ENCODE measurements at places on chromosomes 2 and 18. TPM values are rescaled to one million over a fixed set of nuclear protein-coding genes. Genes with fewer than 3 reads are reported as not detected.

- no peak overlapping the region for H3K4me3 ChIP-seq
- no peak for DNase-seq
- no peak overlapping the region for H3K27ac ChIP-seq
- H3K4me1 ChIP-seq = no peaks in the 10 kb centered on the region
- no peaks in the 10 kb centered on the region for H3K27me3 ChIP-seq
- no peaks in the 10 kb centered on the region for H3K36me3 ChIP-seq
Measured at GRCh38 chr2:35973132-35973736, 382.3 kb upstream of the CRIM1 start.

The LCT gene
- under 0.01 TPM for total RNA-seq

DNA sequence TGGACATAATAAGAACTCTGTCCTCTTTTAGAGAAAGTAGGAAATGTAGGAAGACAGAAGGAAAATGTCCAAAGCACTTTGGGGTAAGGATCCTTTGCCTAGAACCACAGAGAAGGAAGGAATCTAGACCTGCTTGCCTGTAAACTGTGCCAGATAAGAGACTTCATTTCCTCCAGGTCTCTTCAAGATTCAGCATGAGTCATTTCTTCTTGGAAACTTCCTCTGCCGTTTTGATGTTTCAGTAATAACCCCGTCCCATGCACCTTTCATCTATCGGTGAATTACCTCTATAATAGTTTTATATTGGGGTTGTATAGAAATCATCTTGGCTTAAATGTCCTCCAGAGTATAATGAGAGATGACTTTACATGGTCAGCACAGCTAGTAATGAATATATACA lies 63.2 kb upstream of the LRATD1 start:
- no peak for DNase-seq
- no peak overlapping the region for H3K27ac ChIP-seq
- no peaks in the 10 kb centered on the region for H3K27me3 ChIP-seq
- no peaks in the 10 kb centered on the region for H3K36me3 ChIP-seq
- no peaks in the 10 kb centered on the region for H3K4me1 ChIP-seq

- no peak overlapping the region for H3K4me3 ChIP-seq
- no peaks in the 10 kb centered on the region for H3K36me3 ChIP-seq
- no peak for DNase-seq
- no peaks in the 10 kb centered on the region for H3K27me3 ChIP-seq
- H3K27ac ChIP-seq = no peak overlapping the region
Measured at GRCh38 chr2:66253066-66253465, 181.9 kb upstream of the MEIS1 start.

DNA sequence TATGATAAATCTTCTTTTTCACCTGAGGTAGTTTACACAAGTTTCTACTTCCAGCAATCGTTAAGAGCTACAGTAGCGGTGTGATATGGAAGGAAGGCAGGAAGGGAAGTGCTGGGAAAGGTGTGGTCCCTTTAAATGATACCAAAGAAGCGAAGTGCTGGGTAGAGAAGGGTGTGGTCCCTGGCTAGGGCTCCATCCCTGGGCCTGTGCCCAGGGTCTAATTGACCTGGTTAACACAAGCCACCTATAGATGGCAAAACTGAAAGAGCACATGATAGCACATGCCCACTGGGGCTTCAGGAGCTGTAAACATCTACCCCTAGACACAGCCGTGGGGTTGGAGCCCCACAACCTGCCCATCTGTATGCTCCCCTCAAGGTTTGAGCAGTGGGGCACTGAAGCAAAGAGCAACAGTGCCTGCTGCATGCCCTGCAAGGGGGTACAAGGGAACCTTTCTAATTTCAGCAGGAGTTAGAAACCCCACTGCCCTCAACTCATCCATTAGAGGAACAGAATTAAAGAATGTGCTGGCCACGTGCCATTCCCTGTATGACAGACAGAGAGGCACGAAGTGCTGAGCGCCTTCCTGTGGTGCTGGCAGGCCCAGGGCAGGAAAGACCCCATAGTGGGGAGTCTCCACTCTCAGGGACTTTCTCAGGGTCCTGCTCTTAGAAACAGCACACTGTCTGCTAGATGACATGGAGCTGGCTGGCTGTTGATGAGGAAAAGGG lies 153.1 kb upstream of the LMAN1 start:
- H3K27me3 ChIP-seq = no peaks in the 10 kb centered on the region
- H3K27ac ChIP-seq = peak overlapping the region; percentile 82
- no peaks in the 10 kb centered on the region for H3K4me1 ChIP-seq
- no peaks in the 10 kb centered on the region for H3K36me3 ChIP-seq

- H3K4me1 ChIP-seq = peaks cover 44% of the 10 kb centered on the region
- H3K27me3 ChIP-seq = no peaks in the 10 kb centered on the region
- H3K27ac ChIP-seq = no peak overlapping the region
- no peaks in the 10 kb centered on the region for H3K36me3 ChIP-seq
Measured at GRCh38 chr2:217746808-217747207, 256.0 kb downstream of the TNS1 start.

- no peaks in the 10 kb centered on the region for H3K27me3 ChIP-seq
- no peak overlapping the region for H3K27ac ChIP-seq
- no peaks in the 10 kb centered on the region for H3K36me3 ChIP-seq
- H3K4me3 ChIP-seq = no peak overlapping the region
Measured at GRCh38 chr2:16161768-16162490, 221.6 kb downstream of the MYCN start.

DNA sequence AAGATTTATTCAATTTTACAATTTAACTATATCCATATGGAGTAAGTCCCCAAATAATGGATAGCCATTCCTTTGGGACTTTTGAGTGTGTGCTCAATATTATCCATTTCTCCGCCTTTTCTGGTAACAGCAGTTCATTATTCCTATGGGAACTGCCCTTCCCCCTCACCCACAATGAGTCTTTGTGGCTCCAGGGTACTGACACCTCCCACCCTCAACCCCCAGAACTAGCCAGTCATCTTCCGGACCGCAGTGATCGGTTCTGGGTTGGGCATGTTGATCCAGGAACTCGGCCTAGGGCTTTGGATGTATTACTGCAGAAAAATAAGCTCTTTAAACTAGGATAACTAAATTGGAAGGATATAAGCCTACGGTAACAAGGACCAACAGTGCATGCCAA lies 45.4 kb upstream of the CCDC150 start:
- DNase-seq = no peak
- H3K4me3 ChIP-seq = no peak overlapping the region
- no peak overlapping the region for H3K27ac ChIP-seq
- peaks cover 27% of the 10 kb centered on the region for H3K27me3 ChIP-seq
- H3K36me3 ChIP-seq = no peaks in the 10 kb centered on the region
- peaks cover 14% of the 10 kb centered on the region for H3K4me1 ChIP-seq

DNA sequence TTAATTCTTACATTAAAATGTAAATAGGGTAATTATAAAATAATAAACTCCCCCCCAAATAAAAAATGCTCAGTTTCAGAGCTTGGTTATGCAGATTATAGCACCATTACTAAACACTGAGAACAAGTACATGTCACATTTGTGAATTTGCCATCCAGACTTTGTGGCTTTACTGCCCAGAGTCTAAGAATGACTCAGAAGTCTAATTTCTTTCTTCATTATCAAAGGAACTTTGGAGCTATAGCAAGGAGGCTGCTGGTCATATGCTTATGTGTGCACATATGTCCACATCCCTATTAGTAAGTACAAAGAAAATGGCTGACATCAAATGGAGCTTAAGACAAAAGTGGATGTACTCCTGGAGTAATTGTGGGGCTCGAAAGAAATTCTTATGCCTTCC lies 248.5 kb upstream of the SESTD1 start:
- DNase-seq = no peak
- H3K27me3 ChIP-seq = no peaks in the 10 kb centered on the region
- H3K4me1 ChIP-seq = no peaks in the 10 kb centered on the region
- H3K27ac ChIP-seq = no peak overlapping the region
- H3K36me3 ChIP-seq = no peaks in the 10 kb centered on the region

DNA sequence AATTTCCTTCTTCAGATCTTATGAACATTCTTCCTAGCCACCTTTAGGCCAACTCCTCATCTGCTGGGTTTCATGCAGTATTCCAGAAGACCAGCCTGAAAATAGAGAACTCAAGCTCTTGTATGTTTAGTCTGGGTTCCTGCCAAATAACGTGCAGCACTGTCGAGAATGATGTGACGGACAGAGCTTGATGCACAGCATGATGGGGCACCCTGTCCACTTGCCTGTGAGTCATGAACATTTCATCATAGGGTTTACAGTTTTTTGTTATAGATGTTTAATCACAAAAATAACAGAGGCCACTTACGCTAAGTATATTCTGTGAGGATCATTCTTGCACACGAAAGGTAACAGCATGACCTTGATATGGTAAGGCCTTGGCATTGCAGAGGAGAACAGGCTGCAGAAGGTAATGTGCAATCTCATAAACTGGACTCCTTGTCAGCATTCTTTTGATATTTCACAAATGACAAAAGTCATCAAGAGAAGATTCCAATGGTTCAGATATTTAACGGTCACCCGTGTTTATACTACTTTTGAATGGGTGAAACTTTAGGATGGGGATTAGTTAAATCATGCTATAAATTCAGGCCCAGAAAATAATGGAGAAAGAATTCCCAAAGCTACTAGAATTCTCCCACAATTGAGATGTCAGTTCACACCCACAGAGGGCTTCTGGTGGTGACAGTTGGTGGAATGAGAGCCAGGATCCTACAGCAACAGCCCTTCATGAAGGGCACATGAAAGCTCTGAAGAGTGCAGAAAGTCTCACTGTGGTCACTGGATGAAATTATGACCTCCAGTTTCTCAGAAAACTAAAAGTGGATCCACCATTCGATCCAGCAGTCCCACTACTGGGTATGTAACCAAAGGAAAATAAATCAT lies 396.1 kb upstream of the RAB12 start:
- H3K4me3 ChIP-seq = no peak overlapping the region
- H3K4me1 ChIP-seq = no peaks in the 10 kb centered on the region
- H3K27ac ChIP-seq = no peak overlapping the region
- no peak for DNase-seq
- no peaks in the 10 kb centered on the region for H3K36me3 ChIP-seq

The IL37 gene
- not detected for total RNA-seq

GRCh38 chr2:24978661-24979060 lies 6.9 kb upstream of the DNAJC27 start:
- H3K4me1 ChIP-seq = peaks cover 13% of the 10 kb centered on the region
- H3K27ac ChIP-seq = no peak overlapping the region
- no peaks in the 10 kb centered on the region for H3K27me3 ChIP-seq
- no peak for DNase-seq
- H3K36me3 ChIP-seq = peaks cover 7% of the 10 kb centered on the region
- no peak overlapping the region for H3K4me3 ChIP-seq

DNA sequence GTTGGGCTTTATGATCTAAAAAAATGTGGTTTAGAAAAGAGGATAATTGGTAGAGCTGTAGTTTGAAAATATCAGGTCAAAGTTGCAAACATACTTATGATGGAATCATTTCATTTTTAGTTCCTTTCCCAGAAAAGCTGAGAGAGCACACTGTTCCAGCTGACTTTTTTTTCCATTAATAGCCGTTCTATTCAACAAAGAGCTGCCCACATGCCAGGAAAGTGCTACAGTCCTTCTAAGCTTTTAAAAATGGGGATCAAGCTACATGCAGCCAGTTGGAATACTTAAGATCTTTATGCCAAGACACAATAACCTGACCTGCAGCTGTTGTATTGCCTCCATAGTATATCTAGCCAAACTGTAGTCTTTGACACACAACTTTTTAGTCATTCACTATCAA lies 111.5 kb downstream of the GALNT3 start:
- no peaks in the 10 kb centered on the region for H3K4me1 ChIP-seq
- peaks cover 21% of the 10 kb centered on the region for H3K36me3 ChIP-seq
- DNase-seq = no peak
- H3K27ac ChIP-seq = peak overlapping the region; percentile 54

The EGR4 gene
- not detected for total RNA-seq

DNA sequence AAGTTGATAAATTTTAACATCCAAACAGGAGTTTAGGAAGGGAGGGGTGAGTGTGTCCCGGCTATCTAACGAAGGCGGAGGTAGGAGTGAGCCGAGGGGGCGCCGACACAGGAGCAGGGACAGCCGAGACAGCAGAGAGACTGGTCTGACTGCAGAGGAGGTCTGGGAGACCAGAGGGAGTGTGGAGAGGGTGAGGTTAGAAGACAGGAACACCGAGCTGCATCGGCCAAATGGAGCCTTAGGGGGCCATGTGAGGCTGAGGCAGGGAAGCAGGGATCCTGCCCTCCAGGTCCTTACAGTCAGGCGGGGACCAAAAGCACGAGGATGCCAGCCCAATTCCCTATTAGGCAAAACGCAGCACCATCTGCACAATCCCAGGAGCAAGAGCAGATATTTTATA lies 67.0 kb downstream of the SFXN5 start:
- no peaks in the 10 kb centered on the region for H3K27me3 ChIP-seq
- H3K4me1 ChIP-seq = peaks cover 7% of the 10 kb centered on the region
- no peak overlapping the region for H3K27ac ChIP-seq
- no peak for DNase-seq

- no peaks in the 10 kb centered on the region for H3K27me3 ChIP-seq
- H3K4me1 ChIP-seq = no peaks in the 10 kb centered on the region
- H3K36me3 ChIP-seq = no peaks in the 10 kb centered on the region
- H3K4me3 ChIP-seq = no peak overlapping the region
- no peak for DNase-seq
- H3K27ac ChIP-seq = no peak overlapping the region
Measured at GRCh38 chr2:213723707-213724106, 439.4 kb downstream of the SPAG16 start.

DNA sequence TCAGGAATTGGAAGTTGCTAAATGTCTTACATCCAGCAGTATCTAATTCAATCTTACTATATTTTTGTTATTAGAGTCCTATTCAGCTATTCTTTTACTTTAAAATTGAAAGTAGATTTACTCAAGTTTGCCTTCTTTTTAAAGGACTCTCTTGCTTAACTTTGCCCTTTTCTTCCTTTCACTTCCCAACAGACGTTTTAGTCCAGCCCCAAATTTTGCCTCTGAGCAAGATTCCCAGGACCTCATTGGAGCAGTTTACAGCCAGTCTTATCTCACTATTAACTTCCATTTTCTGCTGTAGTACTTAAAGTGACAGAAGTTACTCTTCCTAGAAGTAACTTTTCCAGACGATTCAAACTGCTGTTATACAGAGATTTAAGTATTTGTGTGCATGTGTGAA lies 1.7 kb upstream of the PRKD3 start:
- no peaks in the 10 kb centered on the region for H3K36me3 ChIP-seq
- peak overlapping the region; percentile 96 for H3K27ac ChIP-seq
- H3K4me1 ChIP-seq = peaks cover 33% of the 10 kb centered on the region
- H3K4me3 ChIP-seq = no peak overlapping the region
- no peaks in the 10 kb centered on the region for H3K27me3 ChIP-seq
- DNase-seq = peak; percentile 75

DNA sequence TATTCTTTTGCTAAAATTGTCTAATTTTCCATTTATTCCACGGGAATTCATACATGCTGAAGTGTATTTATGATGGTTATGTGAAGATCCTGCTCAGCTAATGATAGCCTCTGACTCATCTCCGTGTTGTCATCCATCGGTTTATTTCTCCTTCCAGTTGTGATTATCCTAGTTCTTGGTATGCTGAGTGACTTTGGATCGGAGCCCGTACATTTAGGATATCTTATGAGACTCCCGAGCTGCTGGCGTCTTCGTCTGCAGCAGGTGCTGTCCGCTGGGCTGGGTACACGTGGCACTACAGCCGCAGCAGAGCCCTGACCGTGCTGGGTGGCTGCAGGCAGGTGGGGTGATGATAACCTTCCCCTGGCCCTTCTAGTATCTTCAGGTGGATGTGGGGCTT lies 40.1 kb upstream of the GALR1 start:
- no peaks in the 10 kb centered on the region for H3K36me3 ChIP-seq
- no peak overlapping the region for H3K27ac ChIP-seq
- H3K4me3 ChIP-seq = no peak overlapping the region
- peaks cover 17% of the 10 kb centered on the region for H3K4me1 ChIP-seq
- no peak for DNase-seq
